Uterus (tissue), 4 donors: ENCODE measurements at places on chromosomes 16 and 17. TPM values are rescaled to one million over a fixed set of nuclear protein-coding genes. Genes with fewer than 3 reads are reported as not detected.

- no peak for DNase-seq
- no peak overlapping the region for H3K27ac ChIP-seq
- H3K4me1 ChIP-seq = no peaks in the 10 kb centered on the region
These were observed 448.7 kb downstream of the CDH8 start for GRCh38 chr16:61587526-61587925.

- peak overlapping the region; percentile 62 for H3K27ac ChIP-seq
- DNase-seq = no peak
- no peaks in the 10 kb centered on the region for H3K36me3 ChIP-seq
- peaks cover 4% of the 10 kb centered on the region for H3K4me1 ChIP-seq
These were observed 8.3 kb upstream of the LPCAT2 start for GRCh38 chr16:55500530-55501011.

GRCh38 chr17:79045842-79046196 is 21.9 kb downstream of the C1QTNF1 start:
- H3K4me3 ChIP-seq = no peak overlapping the region
- H3K4me1 ChIP-seq = no peaks in the 10 kb centered on the region
- H3K27me3 ChIP-seq = no peaks in the 10 kb centered on the region
- H3K27ac ChIP-seq = peak overlapping the region; percentile 72
- H3K36me3 ChIP-seq = no peaks in the 10 kb centered on the region

GRCh38 chr17:58388302-58389190 is 28.8 kb downstream of the RNF43 start:
- H3K4me3 ChIP-seq = no peak overlapping the region
- no peaks in the 10 kb centered on the region for H3K27me3 ChIP-seq
- no peaks in the 10 kb centered on the region for H3K36me3 ChIP-seq
- no peak overlapping the region for H3K27ac ChIP-seq
- no peak for DNase-seq
- H3K4me1 ChIP-seq = no peaks in the 10 kb centered on the region

DNA sequence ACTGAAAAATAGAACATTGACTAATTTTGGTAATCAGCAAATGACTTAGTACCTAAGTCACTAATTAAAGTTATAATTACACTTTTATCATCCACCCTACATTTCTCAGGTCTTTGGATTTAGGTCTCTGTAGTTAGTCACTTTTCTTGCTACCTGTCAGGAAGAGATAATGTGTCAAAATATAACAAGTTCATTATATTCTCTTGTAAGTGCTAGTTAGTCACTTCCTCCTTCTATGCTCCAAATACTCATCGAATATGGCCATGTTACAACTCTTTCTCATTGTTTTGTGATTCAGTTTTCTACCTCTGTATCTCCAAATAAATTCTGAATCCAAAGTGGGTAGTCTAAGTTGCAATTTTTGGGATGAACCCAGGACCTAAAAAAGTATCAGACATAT is 163.5 kb upstream of the KIF2B start:
- H3K27me3 ChIP-seq = no peaks in the 10 kb centered on the region
- no peaks in the 10 kb centered on the region for H3K4me1 ChIP-seq
- DNase-seq = no peak
- H3K4me3 ChIP-seq = no peak overlapping the region
- H3K36me3 ChIP-seq = no peaks in the 10 kb centered on the region

The SULT1A2 gene
- total RNA-seq = 0.46 TPM

The CHD3 gene
- 121 TPM for total RNA-seq

The PAM16 gene
- total RNA-seq = 438 TPM

The PYY gene
- not detected for total RNA-seq
